ENCODE measurements at places on chromosomes 13 and 19.

DNA sequence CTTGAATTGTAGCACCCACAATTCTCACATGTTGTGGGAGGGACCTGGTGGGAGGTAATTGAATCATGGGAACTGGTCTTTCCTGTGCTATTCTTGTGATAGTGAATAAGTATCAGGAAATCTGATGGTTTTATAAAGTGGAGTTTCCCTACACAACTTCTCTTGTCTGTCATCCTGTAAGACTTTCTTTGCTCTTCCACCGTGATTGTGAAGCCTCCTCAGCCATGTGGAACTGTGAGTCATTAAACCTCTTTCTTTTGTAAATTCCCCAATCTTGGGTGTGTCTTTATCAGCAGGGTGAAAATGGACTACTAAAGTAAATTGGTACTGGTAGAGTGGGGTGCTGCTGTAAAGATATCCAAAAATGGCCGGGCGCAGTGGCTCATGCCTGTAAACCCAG lies 215.6 kb downstream of the LIG4 start:
- no peak for DNase-seq

GRCh38 chr19:16945364-16945714 lies 56.5 kb downstream of the F2RL3 start:
- no peak for DNase-seq

- DNase-seq: no peak
Measured at GRCh38 chr13:71772361-71772760, 94.6 kb downstream of the DACH1 start.

- DNase-seq: no peak
Measured at GRCh38 chr13:84645196-84646012, 763.1 kb upstream of the SLITRK1 start.

- no peak for DNase-seq
Measured at GRCh38 chr19:54287456-54287855, 6.5 kb upstream of the LILRB2 start.

GRCh38 chr19:52734893-52735661 lies at the start of gene ZNF611:
Gene ZNF611 (minus strand): TSS chr19:52735044. CDS start chr19:52715894, 19,150 bp downstream.
- DNase-seq: peak; percentile 94

DNA sequence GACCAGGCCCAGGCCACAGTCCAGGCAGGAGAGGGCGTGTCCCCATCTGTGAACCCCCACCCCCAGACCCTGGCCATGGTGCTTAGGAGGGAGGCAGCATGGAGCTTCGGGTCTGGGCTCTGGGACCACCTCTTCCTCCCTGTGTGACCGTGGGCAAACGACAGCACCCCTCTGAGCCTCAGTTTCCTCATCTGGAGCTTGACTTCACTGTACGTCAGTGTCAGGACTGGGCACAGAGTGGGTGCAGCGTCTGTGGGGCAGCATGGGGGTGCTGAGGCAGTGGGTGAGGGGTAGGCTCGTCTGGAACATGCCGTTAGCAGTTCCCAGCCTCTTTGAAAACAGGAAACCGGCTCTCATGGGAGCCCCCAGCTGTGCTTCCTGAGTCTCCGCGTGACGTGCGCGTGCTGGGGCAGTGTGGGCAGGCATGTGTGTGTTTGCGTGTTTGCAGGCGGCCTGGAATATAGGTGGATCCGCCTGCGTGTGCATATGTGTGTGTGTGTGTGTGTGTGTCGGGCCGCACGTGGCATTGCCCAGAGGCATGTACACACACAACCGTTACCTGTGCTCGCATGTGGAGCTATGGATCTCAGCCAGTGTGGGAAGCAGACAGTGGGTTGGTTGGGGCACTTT lies 15.8 kb downstream of the ARRDC2 start:
- no peak for DNase-seq

- DNase-seq: peak; percentile 62
Measured at GRCh38 chr19:54532528-54532927, 29.9 kb downstream of the LAIR2 start.

- DNase-seq: no peak
Measured at GRCh38 chr13:23806874-23807526, 82.2 kb downstream of the MIPEP start.

GRCh38 chr13:41457589-41458186 lies 338 bp downstream of the RGCC start:
- no peak for DNase-seq

GRCh38 chr13:110677731-110678545 lies 28.0 kb downstream of the CARS2 start:
- no peak for DNase-seq

DNA sequence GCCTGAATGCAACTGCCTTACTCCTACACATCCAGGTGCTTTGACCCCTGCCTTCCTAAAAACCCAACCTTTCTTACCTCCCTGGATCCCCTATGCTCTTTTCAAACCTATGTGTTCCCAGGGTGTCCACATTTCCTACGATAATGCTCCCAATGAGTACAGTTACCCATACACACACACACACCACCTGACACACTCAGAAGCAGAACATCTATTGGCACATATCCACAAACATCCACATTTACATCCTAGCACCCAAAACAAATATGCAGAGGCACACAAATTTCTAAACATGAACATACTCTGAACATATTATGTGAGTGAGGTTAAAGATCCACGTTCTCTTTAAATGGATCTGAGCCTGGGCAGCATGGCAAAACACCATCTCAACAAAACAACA lies 22.4 kb upstream of the PLAUR start:
- DNase-seq: no peak

- no peak for DNase-seq
Measured at GRCh38 chr13:26445092-26445491, 112.4 kb upstream of the WASF3 start.

- DNase-seq: no peak
Measured at GRCh38 chr13:37109051-37109678, 3.7 kb upstream of the CSNK1A1L start.

DNA sequence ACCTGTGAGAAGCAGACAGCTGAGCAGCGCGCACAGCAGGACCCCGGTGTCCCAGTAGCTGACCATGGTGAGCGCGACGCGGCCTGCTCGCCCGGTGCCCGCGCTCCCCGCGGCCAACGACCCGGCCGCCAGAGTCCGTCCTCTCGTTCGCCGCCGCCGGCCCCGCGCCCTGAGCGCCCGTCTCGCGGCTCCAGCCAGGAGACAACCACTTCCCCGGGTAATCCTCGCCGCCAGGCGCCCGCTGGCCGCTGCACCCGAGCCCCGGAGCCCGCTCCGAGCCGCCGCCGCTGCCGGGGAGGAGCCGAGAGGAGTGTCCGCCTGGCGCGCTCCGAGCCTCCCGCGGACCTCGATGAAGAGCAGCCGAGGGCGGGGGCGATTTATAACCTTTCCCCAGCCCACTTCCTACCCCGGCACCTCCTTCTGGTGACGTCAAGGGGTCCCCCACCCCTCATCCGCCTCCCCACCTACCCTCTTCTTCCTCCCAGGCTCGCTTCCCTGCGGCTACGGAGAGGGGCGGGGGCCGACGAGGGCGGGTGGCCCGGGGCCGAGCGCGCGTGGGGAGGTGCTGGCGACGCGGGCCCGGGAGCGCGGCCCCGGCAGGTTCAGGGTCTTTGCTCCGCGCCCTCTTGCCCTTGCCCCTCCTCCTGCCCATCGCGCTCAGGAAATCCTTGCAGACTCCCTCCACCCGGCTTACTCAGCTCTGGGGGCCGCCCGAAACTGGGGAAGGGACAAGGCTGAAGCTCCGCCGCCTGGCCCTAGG lies at the start of gene FLT1:
Gene FLT1, minus strand, starts transcription at position 351 of the 760 bp plus-strand sequence. Its CDS starts 285 bp downstream, at position 66.
- peak; percentile 42 for DNase-seq

DNA sequence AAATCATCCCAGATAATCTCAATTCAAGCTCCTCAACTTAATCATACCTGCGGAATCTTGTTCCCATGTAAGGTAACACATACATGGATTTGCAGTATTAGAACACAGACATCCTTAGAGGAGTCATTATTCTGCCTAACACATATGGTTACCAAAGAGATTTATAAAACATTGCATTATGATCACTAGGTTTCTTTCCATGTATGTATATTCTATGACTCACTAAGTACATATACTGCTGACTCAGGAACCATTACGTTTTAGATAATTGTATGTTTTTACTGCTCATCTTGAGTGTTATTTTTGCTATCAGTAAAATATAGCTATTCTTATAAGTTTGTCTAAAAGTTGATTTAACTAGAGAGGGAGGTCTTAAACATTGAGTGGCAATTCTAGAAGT lies 182.9 kb downstream of the SLITRK6 start:
- DNase-seq: no peak

- DNase-seq: peak; percentile 78
Measured at GRCh38 chr19:8569066-8569771, 8.0 kb downstream of the MYO1F start.

DNA sequence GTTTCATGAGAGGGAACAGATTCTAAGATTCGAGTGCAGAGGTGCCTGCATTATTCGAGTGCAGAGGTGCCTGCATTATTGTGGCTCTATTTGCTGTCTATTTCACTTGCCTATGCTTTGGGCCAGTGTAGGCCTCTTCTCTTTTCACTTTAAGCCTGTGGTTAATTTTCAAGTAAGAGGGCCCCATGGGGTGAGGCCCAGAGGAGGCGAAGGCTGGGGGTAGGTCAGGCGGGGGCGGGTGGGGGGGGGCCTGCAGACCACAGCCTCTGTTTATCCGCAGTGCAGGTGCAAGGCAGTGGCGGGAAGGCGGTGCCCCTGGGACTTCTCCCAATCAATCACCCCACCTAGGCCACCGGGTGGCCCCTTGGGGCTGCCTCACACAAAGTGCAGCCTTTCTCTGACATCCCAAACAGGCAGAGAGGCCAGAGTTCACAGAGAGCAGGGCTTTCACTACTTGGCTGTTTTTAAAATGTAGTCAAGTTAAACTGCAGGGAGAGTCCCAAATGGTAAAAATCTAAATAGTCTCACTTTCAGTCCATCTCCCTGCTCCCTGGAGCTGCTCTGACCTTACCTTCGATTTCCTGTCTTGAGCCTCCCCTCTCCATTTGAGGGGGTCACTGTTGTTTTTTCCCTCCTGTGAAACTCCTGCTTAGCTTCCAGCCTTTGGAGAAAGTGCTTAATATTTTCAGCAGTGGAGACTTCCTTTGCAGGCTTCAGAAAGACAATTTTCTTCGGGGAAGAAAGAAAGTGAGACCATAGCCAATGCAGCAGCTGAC lies 249.0 kb downstream of the DLEU7 start:
- peak; percentile 45 for DNase-seq

GRCh38 chr13:71596116-71596515 lies 270.9 kb downstream of the DACH1 start:
- no peak for DNase-seq

DNA sequence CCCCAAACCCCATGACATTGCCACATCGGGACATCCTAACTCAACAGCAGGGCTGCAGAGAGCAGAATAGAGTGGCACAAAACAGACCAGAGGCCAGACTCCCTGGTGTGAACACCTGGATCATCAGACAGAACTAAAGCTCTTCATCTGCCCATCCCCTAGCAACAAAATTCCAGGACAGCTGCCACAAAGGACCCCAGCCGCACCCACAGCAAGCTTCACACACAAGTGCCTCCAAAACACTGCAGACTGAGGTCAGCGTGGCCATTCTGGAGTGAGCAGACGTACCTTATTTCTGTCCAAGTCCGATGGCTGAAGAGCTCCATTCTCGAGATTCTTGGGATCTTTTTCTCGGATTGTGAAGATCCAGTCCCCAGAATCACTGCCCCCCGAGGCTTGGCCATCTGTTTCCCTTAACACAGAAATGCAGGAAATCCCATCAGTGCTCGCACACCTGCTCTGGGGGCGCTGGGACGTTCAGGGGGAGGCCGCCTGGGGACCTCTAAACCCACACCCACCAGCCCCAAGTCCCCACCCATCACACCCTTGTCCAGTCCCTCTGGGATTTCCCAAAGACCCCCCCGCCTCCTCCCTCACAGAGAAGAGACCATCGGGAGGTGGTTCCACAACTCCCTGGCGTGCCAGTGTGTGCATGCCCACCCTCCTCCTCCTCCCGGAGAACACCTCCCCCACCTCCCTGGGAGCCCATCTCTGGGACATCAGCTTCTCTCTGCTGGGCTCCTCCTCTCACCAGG lies 115.2 kb downstream of the STK24 start:
- no peak for DNase-seq

DNA sequence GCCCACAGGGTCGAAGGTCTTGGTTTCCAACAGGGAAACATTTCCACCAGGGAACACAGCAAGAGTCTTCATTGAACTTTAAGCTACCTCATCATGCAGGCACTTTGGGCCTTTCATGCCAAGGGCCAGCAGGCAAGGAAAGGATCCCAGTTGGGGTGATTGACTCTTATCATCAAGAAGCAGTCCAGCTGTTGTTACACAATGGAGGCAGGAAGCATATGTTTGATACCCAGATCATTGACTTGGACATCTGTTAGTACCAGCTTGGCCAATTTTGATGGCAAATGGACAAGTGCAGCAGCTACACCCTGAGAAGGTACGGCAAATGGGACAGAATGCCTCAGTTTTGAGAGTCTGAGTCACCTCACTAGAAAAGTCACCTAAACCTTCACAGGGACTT lies 10.9 kb upstream of the RCBTB1 start:
- no peak for DNase-seq

DNA sequence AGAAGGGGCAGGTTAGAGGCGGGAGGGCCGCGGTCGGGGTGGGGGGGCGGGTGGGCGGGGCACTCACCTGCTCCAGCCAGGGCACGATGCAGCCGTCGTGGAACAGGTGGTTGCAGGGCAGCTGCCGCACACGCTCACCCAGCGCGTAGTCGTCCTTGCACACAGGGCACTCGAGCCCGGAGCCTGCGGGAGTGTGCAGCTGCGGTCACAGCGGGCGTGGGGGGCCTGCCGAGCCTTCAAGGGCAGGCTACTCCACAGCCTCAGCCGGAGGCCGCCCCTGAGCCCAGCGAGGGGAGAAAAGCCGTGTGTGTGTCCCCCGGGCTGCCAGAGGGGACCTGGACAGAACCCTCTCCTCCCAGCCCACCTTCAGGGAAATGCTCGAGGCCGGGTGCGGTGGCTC lies 8.6 kb downstream of the FGF22 start:
- no peak for DNase-seq

DNA sequence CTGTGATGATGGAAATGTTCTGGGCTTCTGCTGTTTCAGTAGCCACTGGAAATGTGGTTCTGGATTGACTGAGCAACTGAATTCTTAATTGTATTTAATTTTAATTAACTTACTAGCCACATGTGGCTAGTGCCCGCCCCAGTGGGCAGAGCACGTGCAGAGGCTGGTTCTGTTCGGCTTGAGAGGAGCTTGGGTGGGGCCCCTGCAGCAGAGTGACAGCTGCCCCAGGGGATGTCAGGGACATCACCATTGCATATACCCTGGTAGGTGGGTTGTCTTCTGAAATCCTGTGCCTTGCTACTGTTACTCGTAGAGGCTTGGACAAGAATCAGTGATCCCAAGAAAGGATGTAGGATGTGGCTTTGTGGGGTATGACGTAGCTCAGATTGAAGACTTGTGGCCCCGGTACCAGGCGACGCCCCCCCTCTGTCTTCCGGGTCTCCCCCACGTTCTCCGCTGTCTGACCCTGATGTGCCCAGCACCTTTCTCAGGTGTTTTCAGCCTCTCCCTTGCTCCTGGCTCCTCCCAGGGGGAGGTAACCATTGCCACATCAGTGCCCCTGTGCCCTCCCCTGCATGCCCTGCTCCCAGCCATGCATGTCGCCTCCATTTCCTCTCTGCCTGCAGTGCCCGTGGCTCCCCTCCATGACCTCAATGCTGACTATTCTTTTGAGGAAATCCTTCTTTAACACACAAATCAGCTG lies 102.6 kb upstream of the RNF113B start:
- DNase-seq: no peak

- DNase-seq: no peak
Measured at GRCh38 chr13:30115257-30115600, 192.1 kb downstream of the KATNAL1 start.

GRCh38 chr19:5030136-5030820 lies 61.4 kb downstream of the KDM4B start:
- no peak for DNase-seq

All from GM19239 (cell line).